Mucosa of descending colon (tissue), 3 donors: ENCODE measurements at places on chromosomes 11 and 22.

DNA sequence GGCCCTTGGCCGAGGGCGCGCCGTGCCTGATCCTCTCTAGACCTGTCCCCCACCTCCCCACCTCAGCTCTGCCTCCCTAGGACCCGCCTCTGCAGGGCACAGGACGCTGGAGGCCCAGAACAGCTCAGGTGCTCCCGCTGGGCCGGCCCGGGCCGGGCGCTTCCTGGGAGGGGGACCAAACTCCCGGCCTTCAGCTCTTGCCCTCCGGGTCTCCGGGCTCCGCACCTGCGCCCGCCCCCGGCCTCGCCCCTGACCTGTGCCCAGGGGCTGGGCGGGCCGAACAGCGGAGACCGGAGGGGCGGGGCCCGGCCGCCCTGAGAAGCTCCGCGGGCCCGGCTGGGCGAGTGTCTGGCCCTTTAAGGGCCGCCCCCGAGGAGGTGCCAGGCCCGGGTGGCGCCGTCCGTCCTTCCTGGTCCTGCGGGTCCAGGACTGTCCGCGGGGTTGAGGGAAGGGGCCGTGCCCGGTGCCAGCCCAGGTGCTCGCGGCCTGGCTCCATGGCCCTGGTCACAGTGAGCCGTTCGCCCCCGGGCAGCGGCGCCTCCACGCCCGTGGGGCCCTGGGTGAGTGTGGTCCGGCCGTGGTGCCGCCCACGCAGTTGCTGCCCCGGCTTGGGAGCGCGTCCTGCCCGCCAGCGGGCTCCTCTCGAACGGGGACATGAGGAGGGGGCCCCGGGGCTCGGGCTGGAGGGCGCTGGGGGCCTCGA, at the start of gene SSH3:
Gene SSH3 (plus strand): TSS at position 399 of the 703 bp plus-strand sequence. CDS start 96 bp downstream, at position 495.
- DNase-seq, result peak; percentile 93

DNA sequence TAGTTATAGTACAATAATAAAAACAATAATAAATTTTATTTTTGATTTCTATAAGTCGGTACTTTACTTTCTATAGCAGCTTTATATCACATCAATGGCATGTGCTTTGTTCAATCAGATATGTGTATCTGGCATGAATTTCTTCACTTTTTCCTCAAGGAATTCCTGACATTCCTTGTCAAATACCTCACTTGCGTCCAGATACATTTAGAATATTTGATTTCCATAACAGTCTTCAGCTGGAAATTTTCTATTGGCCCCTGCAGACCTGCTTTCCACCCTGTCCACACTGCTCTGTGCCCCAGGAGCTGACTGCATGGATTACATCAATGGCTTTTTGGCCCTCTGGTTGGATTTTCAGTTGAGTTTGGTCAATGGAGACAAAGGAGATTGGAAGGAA, 93.2 kb downstream of the FAR1 start:
- no peak for DNase-seq

DNA sequence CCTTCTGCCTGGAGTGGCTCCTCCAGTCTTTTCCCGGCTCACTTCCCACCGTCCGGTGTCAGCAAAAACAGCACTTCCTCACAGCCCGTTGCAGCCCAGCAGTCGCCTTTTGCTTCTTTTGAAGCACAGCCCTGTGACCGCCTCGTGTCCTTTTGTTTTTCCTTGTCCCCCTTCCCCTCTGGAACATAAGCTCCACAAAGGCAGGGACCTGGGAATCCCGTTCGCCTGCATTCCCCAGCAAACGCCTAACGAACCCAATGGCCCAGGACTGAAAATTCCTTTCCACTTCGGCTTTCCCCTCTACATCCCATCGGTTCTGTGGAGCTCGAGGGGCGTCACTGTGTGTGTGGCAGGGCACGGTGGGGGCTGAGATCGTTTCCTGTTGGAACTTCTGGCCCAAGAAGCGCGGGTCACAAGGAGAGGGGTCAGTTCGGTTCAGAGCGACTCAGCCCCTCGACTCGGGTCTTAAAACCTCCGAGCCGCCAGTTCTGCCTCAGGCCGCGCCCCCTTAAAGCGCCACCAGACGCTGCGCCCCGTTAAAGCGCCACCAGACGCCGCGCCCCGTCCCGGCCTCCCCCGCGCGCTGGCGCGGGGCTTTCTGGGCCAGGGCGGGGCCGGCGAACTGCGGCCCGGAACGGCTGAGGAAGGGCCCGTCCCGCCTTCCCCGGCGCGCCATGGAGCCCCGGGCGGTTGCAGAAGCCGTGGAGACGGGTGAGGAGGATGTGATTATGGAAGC, 841 bp downstream of the RIC8A start:
- peak; percentile 92 for DNase-seq

DNA sequence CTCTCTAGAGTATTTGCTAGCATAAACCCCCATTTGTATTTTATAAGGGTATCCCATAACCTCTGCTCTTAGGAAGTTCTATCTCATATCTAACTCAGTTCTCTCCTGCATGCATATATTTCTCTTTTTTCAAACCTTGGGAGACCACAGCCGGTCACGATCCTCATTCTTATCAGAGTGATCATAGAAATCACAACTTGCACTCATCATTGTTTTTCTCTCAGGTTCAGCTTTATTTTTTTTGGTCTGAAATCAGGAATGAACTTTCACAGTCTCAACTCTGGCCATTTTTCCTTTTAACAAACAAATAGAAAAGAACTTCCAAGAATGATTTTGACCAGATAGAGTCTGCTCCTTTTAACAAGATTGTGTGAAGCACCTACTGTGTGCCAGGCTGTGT, 98.6 kb upstream of the BLID start:
- DNase-seq, result no peak

GRCh38 chr11:12604557-12605153, 69.6 kb upstream of the TEAD1 start:
- DNase-seq, result no peak

- peak; percentile 24 for DNase-seq
These were observed 110.2 kb downstream of the ST3GAL4 start for GRCh38 chr11:126465573-126466188.

- DNase-seq, result no peak
These were observed 342 bp downstream of the EFCAB6 start for GRCh38 chr22:43811777-43812148.

- DNase-seq, result no peak
These were observed 32.2 kb downstream of the TSPAN18 start for GRCh38 chr11:44758983-44759382.

DNA sequence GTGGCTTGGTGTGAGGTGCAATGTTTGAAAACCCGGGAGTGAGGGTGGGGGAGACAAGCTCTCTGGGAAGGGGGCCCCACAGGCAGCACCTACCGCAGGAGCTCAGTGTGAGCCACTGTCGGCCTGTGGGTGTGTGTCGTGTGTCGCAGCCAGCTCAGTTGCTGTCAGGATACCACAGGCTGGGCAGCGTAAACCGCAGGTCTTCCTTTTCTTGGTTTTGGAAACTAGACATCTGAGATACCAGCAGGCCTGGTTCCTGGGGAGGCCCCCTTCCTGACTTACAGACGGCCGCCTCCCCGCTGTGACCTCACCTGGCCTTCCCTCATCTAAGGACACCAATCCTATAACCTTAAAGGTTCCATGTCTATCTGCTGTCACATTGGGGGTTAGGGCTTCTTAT, 19.4 kb downstream of the IRF7 start:
- peak; percentile 25 for DNase-seq

GRCh38 chr11:2888266-2888968, 2.8 kb upstream of the CDKN1C start:
- peak; percentile 96 for DNase-seq

GRCh38 chr11:88508759-88509581, 171.4 kb upstream of the CTSC start:
- peak; percentile 49 for DNase-seq

DNA sequence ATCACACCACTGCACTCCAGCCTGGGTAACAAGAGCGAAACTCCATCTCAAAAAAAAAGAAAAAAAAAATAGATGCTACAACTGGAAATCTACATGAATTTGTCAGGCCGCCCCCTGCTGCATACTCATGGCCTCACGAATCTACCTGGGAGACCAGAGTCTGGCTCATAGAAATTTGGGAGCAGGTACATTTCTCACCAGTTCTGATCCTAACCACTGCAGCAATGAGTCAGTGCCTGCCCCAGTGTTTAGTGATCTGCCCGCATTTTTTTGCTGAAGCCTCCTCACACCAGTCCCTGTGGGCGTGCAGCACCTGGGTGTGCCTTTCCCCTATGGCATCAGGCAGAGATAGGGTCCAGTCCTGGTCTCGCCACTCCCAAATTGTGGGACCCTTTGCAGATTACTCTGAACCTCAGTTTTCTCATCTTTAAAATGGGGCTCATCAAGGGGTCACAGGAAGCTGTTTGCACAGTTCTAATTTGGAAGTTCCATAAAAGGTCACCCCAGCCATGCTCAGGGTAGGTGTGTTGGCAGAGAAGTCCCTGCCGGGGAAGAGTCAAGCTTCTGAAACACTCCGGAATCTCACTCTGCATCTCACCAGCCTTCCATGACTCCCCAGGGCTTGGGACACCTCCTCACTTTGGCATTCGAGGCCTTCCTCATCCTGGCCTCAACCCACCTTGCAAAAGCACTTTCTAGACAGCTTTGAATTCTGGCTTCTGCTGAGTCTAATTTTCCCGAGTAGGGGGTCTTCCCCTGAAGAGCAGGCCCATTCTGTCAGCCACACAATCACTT, 39.3 kb upstream of the LINC01488 start:
- no peak for DNase-seq

DNA sequence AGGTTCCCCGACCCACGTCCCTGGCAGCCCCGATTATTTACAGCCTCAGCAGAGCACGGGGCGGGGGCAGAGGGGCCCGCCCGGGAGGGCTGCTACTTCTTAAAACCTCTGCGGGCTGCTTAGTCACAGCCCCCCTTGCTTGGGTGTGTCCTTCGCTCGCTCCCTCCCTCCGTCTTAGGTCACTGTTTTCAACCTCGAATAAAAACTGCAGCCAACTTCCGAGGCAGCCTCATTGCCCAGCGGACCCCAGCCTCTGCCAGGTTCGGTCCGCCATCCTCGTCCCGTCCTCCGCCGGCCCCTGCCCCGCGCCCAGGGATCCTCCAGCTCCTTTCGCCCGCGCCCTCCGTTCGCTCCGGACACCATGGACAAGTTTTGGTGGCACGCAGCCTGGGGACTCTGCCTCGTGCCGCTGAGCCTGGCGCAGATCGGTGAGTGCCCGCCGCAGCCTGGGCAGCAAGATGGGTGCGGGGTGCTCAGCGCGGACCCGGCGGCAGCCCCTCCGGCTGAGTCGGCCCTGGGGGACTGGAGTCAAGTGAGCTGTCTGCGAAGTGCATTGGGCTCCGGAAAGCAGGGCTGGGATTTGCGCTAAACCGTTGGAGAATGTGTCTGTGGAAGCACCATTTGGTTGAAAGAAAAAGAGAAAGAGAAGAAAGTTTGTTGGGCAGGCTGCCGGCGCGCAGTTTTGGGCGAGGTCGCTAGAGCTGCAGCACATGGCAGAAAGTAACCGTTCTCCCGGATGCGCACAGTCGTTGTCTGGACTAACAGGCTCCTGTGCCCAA, at the start of gene CD44:
Gene CD44 (plus strand): TSS at position 229 of the 779 bp plus-strand sequence. CDS start 133 bp downstream, at position 362.
- peak; percentile 90 for DNase-seq

- DNase-seq, result no peak
These were observed 2.6 kb upstream of the CARD18 start for GRCh38 chr11:105142167-105142566.

- DNase-seq, result peak; percentile 18
These were observed 135.0 kb downstream of the CRYBB2 start for GRCh38 chr22:25354456-25354855.

DNA sequence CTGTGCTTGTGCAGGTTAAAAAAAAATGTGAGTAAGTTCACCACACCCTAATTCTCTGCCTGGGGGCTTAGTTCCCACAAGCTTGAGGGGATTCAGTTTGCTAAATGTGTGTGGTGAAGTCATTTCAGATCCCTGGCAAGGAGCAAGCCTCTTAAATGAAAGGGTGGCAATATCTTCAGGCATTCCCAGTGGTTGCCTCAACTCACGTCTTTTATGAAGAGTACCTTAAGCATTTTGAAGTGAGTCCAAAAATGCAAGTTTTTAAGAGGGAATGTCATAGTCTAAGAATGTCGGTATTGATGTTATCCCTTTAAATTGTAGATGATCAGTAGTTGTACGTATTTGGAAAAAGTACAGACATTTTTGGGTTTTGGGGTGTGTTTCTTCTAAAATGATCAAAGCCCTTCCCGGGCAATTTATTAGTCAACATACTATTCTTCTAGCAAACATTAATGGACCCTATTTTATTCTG, 4.9 kb downstream of the TCP11L1 start:
- no peak for DNase-seq

GRCh38 chr11:86802601-86803051, 2.3 kb downstream of the PRSS23 start:
- peak; percentile 54 for DNase-seq

DNA sequence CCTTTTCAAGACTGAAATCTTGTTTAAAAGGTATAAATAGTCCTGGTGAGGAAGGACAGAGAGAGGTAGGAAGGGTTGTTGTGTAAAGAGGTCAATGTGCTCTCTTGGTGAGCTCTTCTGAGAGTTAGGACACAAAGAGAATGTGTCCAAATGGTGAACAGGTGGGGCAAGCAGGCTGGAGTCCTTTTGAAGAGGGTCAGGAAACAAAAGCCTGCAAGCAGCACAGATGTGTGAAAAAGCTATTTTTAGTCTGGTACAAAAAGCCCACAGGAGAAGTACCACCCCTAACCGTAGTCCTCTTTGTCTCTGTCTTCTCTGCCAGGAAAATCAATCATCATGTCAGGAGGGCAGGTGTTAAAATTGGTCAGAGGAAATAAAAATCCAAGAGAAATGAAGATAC, 54.4 kb upstream of the SYN3 start:
- DNase-seq, result no peak

DNA sequence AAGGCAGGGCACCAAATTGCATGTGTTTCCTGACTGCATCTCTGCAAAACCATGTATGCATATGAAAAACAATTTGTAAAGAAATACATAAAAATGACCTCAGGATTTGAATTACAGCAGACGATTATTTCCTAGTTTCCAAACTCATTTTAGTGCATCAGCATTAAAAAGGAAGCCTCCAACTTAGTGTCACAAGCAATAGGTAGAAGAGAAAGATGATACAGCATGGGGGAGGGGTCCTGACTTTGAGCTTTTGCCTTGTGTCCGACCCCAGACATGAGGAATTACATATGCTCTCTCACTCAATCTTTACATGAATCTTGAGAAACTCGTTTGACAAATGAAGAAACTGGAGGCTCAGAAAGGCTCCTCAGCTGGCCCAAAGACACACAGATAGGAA, 294.6 kb upstream of the NARS2 start:
- DNase-seq, result no peak

- peak; percentile 49 for DNase-seq
These were observed 63.7 kb downstream of the MED15 start for GRCh38 chr22:20571078-20571503.

- no peak for DNase-seq
These were observed 15.1 kb downstream of the CDKN1C start for GRCh38 chr11:2870460-2870859.

DNA sequence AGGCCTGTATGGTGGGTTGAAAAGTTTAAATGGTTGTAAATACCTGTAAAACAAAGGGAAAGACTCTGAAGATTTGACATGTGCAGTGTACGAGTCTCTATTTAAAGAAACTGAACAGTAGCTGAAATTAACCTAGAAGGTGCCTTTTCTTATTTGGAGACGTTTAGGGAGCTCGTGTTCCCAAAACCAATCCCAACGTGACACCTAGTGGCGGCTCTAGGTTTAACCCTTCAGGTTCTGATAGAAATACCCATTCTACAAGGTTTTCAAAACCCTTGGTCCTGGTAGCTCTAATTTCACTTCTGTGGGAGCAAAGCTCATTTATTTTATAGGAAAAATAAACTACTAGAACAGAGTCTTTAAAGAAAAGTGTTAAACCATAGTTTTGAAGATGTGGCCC, 258.3 kb downstream of the LRRC4C start:
- no peak for DNase-seq
